ENCODE measurements at places on chromosomes 7 and 10.
A peak's percentile ranks its signal among the peaks of the same experiment; 100 is the strongest.

GRCh38 chr7:157664871-157665633 lies 328.2 kb downstream of the DNAJB6 start:
- no peak for DNase-seq

GRCh38 chr10:104122225-104123107 lies 495 bp downstream of the SFR1 start:
- DNase-seq = peak; percentile 25

GRCh38 chr7:67854221-67855178 lies 857.9 kb downstream of the TYW1 start:
- no peak for DNase-seq

GRCh38 chr10:42977032-42977416 lies 99.8 kb upstream of the RET start:
- DNase-seq = no peak

DNA sequence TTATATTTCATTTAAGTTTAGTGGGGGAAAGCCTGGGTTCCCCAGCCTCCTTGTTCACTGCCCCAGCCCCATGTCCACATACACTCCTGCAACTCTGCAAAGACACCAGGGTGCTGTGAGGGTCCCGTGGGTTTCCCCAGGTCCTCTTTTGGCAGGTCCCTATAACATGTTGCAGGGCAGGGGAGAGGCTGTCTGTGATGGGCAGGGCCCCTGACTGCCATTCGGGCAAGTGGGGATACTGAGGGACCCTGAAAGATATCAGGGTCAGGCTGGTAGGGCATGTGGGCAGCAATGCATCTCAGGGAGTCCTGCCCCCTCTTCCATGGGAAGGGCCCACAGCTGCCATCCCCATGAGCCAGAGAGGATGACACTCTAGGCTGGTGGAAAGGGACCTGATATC lies 28.4 kb downstream of the RASGEF1A start:
- no peak for DNase-seq

DNA sequence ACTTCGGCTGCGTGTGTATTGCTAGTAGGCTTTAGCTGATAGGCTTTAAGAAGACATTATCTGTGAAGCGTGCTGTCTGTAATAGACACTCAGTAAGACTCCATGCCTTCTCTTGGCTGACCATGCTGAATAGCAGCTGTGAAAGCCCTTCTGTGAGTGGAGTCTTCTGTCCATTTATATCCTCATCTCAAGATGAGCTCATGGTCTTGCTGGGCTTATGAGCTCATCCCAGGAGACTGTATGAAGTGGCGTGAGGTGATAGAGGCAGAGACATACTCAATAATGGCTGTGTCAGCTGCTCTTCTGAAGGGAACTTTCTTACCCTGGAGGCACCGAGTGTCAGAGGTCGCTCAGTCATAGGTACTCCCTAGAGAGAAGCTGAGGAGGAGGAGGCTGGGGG lies 111.5 kb downstream of the SH2D4B start:
- no peak for DNase-seq

GRCh38 chr10:22998091-22998490 lies 70.2 kb downstream of the ARMC3 start:
- DNase-seq = no peak

DNA sequence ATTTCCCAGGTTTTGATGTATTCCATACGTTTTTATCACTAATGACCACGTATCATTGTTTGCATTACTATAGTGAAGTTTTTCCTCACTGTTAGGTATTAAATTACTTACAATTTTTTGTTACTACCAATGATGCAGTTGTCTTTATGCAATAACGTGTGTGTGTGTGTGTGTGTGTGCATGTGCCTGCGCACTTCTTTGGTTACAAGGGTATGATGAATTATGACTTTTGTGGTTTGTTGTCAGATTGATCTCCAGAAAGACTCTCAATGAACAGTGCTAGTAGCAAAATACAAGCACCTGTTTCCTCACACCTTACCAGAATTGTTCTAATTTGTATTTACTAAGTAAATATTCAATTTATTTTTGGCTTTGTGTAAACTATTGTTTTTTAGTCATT lies 51.5 kb downstream of the MCMBP start:
- DNase-seq = no peak

GRCh38 chr10:102461187-102462054 lies 10.1 kb upstream of the C10orf95 start:
- DNase-seq = peak; percentile 88

- DNase-seq = peak; percentile 87
Measured at GRCh38 chr10:3769556-3769955, 15.5 kb downstream of the KLF6 start.

GRCh38 chr7:55104123-55104522 lies 85.3 kb downstream of the EGFR start:
- DNase-seq = no peak

GRCh38 chr10:36281831-36282331 lies 639.8 kb upstream of the FZD8 start:
- DNase-seq = no peak

DNA sequence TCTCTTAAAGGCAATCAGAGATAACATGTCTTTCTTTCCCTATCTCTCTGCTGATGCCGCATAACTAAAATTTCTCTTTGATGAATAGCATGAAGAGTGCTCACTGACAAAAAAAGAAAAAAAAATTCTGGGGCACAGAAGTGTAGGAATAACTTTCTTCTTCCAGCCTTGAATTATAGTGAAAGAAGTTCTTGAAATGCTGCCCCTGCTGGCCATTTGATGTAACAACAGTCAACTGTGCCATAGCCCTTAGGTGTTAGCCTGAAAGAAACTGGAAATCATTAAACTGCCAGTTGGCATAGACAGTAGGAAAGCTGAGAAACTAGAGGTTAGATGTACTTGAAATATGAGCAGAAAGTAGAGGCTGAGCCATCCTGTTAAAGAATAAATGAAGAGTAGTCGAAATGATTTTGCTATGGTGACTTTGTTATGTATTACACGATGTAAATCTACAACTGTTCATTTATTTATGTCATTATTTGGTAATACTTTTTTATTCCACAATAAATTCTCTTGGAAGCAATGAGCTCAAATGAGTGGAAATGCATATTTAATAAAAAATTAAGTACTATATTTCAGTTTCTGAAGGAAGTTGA lies 48.3 kb upstream of the FAM171A1 start:
- DNase-seq = peak; percentile 23

GRCh38 chr7:114356133-114356532 lies 58.5 kb upstream of the FOXP2 start:
- DNase-seq = no peak

DNA sequence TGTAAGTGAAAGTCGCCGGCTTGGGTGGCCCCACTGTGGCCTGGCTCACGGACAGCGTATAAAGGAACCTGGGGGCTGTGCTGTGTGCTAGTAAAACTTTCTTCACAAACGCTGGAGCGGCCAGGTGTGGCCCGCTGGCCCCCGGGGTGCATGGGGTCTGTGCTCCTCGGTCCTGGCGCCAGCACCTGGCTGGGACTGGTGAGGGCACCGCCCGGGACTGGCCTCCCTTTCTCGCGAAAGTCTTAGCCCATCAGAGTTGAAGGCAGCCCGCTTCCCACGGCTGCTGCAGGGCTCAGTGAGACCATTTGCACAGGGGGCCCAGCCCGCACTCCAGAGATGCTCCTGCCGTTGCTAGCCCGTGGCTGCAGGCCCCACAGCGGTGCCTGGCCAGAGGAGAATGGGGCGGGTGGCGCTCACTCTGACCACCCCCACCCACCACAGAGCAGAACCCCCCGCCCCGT lies 5.8 kb downstream of the PWWP2B start:
- DNase-seq = no peak

All from inflammatory macrophage treated with lipopolysaccharide for 4 hours (primary cell).